ENCODE measurements at places on chromosomes 13 and 19.

DNA sequence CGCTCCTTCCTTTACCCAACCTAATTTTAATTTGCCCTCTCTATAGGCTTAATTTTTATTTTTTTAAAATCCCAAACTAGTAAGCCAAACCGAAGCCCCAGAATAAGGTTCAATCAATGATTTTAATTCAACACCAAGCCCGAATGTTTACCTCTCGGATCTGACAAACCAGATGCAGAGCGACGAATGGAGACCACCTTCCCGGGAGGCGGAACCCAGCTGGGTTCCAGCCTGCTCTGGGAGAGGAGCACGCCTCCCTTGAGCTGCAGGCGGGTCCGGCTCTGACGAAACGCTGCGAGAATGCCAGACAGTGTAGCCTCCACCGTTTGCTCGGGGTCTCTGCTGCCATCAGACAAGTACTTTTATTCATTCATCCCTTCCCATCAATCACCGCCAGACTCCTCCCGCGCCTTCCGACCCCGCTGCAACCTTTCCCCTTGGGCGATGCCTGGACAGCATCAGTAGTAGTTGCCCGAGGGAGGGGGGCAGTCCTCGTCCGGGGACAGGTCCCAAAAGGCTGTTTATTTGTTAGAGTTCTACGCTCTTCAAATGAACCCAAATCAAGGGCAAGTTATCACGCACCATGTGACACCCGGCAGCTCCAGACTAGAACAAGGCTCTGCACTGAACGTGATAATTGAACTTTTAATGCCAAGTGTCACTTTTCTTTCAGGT lies 752 bp upstream of the EDNRB start:
- peak; percentile 44 for DNase-seq

GRCh38 chr13:39448834-39449233 lies 154.2 kb downstream of the LHFPL6 start:
- DNase-seq = no peak

GRCh38 chr13:37491661-37492060 lies 106.9 kb downstream of the POSTN start:
- DNase-seq = no peak

- DNase-seq = no peak
These were observed 780.2 kb upstream of the SLITRK1 start for GRCh38 chr13:84662491-84662890.

- no peak for DNase-seq
These were observed 18.8 kb upstream of the TMEM255B start for GRCh38 chr13:113740286-113740556.

GRCh38 chr13:114313061-114313860 lies 1.0 kb upstream of the CHAMP1 start:
- DNase-seq = no peak

- DNase-seq = no peak
These were observed 34.7 kb downstream of the DCT start for GRCh38 chr13:94444826-94445225.

GRCh38 chr19:10514211-10515145 lies 2.8 kb downstream of the S1PR5 start:
- DNase-seq = peak; percentile 33

GRCh38 chr19:37572203-37572602 lies 22.4 kb downstream of the ZNF571 start:
- DNase-seq = no peak

DNA sequence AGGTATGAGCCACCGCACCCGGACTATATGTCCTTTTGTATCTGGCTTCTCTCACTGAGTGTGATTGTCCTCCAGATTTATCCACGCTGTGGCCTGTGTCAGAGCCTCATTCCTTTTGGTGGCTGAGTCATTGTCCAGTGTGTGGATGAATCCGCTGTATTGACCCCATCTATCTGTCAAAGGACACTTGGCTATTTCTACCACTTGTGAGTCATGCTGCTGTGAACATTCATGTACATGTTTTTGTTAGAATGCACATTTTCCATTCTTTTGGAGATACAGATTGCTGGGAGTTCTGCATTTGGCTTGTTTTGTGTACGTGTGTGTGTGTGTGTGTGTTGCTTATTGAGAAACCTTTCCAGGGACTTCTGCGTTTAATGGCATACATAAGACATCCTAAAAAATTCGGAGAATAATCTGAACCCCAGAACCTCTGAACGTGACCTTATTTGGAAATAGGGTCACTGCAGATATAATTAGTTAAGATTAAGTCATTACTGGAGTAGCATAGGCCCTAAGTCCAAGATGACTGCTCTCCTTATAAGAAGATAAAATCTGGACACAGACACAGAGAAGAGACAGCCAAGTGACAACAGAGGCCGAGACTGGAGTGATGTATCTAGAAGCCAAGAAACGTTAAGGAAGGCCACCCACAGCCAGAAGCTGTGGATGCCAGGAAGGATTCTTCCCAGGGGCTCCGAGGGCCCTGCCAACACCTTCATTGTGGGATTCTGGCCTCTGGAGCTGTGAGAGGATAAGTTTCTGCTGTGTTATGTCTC lies 4.9 kb upstream of the GIPC3 start:
- peak; percentile 6 for DNase-seq

- DNase-seq = no peak
These were observed 8.6 kb upstream of the NAPA start for GRCh38 chr19:47523473-47523872.

DNA sequence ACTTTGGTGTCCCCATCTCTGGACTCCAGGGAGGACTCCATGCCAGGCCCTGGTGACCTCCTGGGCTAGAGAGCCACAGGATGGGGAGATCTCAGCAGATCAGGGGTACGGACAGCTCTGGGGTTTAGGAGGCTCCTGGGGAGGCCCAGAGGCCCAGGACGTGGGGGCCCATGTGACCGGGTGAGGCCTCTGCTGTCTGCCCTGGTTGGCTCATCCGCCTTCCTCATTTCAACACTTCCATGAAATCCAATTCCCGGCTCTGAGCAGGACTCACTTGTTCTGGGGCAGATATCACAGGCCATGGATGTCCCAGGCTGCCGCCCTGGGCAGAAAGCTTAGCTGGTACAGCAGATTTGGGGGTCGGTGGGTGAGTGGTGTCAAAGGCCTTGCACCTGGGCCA lies 1.1 kb upstream of the PRAM1 start:
- DNase-seq = no peak

GRCh38 chr13:102038787-102039186 lies 363.1 kb downstream of the FGF14 start:
- DNase-seq = no peak

GRCh38 chr19:47028195-47028601 lies 8.6 kb downstream of the NPAS1 start:
- DNase-seq = no peak

- DNase-seq = no peak
These were observed 133.2 kb downstream of the VWA8 start for GRCh38 chr13:41827507-41828213.

DNA sequence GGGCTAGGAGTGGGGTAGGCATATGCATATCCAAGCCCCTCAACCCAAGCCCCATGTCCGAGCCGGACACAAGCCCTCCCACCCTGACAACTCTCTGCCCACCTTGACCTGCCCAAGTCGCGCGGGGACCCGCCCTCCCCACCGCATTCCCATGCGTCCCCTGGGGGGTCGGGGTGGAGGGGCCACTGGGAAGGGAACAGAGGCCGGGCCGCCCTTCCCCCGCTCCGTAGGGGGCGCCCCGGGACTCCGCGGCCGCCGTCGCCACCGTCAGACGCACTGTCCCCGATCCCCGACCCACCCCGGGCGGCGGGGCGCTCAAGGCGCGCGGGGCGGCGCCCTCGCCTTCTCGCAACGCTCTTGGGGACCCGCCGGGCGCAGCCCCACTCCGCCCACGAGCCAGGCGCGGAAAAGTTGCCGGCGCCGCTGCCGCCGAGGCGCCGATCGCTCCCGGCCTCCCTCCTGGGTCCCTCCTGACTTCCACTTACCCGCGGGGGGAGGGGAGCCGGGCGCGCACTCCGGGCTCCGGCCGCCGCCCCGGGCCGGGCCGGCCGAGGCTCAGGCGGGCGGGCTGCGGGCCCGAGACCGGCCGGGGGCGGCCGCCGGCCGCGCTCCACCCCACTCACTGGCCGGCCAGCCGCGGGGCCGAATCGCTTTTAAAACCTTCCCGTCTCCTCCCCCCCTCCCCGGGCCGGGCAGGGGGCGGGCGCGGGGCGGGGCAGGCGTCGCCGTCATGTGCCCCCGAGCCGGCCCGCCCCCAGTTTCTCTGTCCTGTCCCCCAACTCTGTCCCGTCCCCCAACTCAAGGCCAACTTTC lies 34.4 kb upstream of the NANOS3 start:
- peak; percentile 24 for DNase-seq

- DNase-seq = no peak
These were observed 13.2 kb downstream of the ENOX1 start for GRCh38 chr13:43773602-43774001.

- DNase-seq = no peak
These were observed 1.7 kb upstream of the MTMR6 start for GRCh38 chr13:25288966-25289365.

DNA sequence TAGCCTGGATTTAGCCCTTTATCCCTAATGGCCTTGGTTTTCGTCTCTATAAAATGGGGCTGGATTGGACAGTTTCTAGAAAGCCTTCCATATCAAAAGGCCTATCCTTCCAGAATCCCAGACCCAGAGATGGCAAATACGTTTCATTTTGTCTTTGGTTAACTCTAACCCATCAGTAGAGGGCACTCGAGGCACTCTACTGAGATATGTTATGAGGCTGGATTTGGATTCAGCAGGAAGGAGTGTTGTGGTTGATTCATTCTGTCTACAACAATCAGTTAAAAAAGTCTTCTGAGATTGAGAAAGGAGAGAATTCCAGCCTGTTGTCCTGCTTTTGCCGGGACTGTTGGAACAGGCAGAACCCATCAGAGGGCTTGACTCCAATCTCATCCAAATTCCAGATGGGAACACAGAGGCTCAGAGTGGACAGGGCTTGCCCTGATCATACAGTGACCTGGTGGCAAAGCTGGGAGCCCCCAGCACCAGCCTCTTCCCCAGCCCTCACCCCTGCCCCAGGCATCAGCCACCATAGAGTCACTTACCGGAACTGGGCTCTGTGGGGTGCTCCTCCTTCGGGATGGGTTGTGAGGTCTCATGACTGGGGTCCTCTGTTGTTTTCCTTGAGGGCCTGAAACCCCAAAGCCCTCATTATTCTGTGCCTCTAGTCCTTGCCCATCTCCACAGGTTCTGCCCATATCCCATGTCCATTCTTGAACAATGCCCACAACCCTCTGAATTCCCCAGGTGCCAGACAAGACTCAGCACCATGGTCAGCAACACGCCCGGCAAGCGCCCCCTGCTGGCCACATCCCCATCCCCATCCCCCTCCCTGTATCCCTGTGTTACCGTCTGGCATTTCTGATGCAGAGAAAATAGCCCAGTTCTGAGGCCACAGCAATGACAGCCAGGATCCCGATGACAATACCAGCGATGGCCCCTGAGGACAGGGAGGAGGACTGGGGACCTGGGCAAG lies 12.3 kb upstream of the ZNF180 start:
- no peak for DNase-seq

DNA sequence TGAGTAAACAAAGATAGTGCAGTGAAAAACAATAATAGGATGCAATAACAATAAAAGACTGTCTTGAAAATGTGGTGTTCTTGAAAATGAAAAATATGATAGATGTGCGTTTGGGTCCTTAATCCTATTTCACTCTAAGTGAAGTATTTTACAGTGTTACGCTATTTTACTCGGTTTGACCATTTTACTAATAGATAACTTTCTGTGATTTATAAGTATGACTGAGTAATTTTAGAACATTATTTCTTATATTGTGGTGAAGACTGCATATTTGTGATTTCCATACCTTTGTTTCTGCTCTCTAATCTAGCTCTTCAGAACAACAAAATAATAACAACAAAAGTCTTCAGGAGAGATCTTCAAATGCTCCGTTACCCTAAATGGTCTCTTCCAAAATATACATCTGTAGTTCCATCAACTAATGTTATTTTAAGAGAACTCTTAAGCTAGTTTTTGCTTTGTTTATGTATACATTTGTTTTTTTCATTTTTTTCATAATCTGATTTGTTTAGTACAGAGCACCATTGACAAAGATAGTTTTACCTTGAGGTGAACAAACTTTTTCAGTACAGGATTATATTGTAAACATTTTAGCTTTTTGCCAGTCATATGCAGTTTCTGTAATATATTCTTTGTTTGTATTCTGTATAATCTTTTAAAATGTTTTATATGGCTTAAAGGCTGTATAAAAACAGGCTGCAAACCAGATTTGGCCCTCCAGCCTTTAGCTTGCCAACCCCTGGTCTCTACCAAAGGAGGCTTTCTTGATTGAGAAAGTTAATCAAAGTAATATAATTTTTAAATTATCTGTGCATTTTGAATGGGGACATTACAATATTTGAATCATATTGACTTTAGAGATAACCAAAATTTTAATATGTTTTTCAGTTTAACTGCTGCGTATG lies 1572.7 kb upstream of the PRR20A start:
- no peak for DNase-seq

- no peak for DNase-seq
These were observed 729.4 kb upstream of the MIR17HG start for GRCh38 chr13:90618133-90618532.
